Hematopoietic multipotent progenitor cell (in vitro differentiated cells): ENCODE measurements at places on chromosomes 16 and 17.
A peak's percentile ranks its signal among the peaks of the same experiment; 100 is the strongest.

DNA sequence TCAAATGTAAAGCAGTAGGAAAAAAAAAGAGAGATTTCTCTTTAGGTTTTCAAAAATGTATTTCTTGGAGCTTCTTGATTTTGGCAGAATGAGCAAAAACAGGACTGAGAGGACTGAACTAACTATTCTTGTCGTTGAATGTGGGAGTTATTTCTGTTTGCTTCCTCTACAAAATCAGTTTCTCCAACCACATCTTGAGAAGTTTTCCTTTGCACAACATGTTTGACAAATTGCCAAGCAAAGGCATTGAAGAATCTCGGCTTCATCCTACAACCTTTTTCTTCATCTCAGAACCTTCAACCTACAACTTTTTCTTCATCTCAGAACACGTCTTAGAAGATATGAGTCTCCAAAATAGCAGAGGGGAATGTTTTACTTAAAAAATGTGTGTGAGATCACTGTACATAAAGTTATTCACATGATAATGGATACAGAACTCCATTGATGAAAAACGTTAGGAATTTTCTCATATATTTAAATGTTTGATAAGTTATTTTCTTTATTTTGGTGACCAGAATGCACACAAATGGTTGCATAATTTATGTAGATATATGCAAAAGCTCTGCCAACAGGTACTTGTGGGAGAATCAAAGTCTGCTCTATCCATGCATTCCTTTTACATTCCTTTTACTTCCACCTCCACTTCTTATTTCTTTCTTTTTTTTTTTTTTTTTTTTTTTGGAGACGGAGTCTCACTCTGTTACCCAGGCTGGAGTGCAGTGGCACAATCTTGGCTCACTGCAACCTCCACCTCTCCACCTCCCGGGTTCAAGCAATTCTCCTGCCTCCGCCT lies 370.0 kb downstream of the KCNJ2 start:
- no peak for DNase-seq

DNA sequence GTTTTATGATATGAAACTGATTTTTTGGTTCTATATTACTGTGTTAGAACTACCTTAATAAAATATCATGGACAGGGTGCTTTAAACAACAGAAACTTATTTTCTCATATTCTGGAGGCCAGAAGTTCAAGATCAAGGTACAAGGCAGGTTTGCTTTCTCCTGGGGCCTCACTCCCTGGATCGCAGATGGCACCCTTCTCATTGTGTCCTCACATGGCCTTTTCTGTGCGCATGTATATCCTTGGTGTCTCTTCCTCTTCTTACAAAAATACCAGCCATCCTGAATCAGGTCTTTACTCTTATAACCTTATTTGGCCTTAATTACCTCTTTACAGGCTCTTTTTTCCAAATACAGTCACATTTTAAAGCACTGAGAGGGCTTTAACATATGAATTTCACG lies 906.1 kb downstream of the CDH11 start:
- DNase-seq: no peak

GRCh38 chr17:5508810-5509209 lies 22.4 kb downstream of the MIS12 start:
- no peak for DNase-seq

GRCh38 chr16:86215979-86216585 lies 294.2 kb upstream of the FOXF1 start:
- no peak for DNase-seq

DNA sequence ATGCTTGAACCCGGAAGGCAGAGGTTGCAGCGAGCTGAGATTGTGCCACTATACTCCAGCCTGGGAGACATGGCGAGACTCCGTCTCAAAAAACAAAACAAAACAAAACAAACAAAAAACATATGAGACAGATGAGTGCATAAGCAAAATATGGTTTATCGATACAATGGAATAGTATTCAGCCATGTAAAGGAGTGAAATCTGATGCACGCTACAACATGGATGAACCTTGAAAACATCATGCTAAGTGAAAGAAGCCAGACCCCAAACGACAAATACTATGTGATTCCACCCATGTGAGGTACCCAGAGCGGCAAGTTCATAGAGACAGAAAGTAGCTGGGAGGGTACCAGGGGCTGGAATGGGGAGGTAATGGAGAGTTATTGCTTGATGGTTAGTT lies 6.8 kb downstream of the PLCD3 start:
- DNase-seq: no peak

GRCh38 chr16:12099451-12100123 lies 123.1 kb downstream of the SNX29 start:
- DNase-seq: no peak

DNA sequence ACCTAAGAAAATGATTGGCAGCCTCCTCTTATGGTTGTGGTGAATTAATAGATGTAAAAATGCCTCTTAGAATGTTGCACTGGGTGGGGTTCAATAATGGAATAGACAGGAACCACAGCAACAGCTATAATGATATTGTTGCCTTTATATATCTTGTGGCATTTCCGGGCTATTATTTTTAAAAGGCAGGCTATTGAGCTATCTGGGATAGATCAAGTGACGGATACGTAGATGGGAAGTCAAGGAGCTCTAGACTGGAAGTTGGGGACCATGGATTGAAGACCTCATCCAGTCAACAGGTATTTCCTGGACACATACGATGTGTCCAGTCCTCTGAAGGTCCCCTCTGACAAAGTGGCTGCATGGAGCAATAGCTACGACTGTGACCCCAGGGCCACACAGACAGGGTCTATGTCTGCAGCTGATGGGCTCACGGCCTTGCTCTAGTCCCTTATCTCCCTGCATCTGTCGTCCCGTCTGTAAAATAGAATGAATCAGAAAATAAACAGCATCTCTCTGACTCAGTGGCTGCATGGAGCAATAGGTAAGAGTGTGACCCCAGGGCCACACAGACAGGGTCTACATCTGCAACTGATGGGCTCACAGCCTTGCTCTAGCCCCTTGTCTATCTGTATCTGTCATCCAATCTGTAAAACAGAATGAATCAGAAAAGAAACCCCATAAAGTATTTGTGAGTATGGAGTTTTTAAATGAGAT lies 117.7 kb upstream of the FOXF1 start:
- no peak for DNase-seq

- peak; percentile 49 for DNase-seq
These were observed 29.2 kb downstream of the KANSL1 start for GRCh38 chr17:46163929-46164594.

- DNase-seq: no peak
These were observed 29.8 kb upstream of the DNAH17 start for GRCh38 chr17:78607038-78607437.

GRCh38 chr17:18117982-18118975 lies 9.7 kb downstream of the MYO15A start:
- no peak for DNase-seq

- peak; percentile 41 for DNase-seq
These were observed 530 bp downstream of the GSG1L start for GRCh38 chr16:28062847-28063521.

GRCh38 chr16:10001258-10001775 lies 180.9 kb downstream of the GRIN2A start:
- no peak for DNase-seq

GRCh38 chr17:41812381-41813151 lies at the start of gene FKBP10:
Gene FKBP10 (plus strand): TSS chr17:41813004. CDS start chr17:41813035, 31 bp downstream.
- DNase-seq: peak; percentile 14

DNA sequence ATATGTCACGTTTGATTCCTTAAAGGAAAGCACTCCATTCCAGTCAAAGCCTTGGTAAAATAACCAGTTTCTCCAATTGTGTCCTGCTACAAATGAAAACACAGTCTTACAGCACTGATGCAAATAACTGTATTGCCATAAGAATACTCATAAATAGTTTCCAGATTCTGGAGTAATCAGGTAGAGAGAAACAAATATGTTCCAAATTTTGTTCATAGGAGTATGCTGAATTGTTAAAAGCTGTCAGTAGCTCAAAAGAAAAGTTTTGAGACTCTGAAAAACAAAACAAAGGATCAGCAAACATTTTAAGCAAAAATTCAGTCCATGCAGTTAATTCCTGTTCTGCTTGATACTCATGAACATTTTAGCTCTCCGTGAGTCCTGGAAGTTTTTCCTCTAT lies 7.8 kb downstream of the DHRS7B start:
- DNase-seq: no peak

GRCh38 chr16:72072514-72073342 lies 9.7 kb downstream of the HPR start:
- DNase-seq: no peak

GRCh38 chr17:1001640-1002411 lies 4.9 kb downstream of the TIMM22 start:
- no peak for DNase-seq

DNA sequence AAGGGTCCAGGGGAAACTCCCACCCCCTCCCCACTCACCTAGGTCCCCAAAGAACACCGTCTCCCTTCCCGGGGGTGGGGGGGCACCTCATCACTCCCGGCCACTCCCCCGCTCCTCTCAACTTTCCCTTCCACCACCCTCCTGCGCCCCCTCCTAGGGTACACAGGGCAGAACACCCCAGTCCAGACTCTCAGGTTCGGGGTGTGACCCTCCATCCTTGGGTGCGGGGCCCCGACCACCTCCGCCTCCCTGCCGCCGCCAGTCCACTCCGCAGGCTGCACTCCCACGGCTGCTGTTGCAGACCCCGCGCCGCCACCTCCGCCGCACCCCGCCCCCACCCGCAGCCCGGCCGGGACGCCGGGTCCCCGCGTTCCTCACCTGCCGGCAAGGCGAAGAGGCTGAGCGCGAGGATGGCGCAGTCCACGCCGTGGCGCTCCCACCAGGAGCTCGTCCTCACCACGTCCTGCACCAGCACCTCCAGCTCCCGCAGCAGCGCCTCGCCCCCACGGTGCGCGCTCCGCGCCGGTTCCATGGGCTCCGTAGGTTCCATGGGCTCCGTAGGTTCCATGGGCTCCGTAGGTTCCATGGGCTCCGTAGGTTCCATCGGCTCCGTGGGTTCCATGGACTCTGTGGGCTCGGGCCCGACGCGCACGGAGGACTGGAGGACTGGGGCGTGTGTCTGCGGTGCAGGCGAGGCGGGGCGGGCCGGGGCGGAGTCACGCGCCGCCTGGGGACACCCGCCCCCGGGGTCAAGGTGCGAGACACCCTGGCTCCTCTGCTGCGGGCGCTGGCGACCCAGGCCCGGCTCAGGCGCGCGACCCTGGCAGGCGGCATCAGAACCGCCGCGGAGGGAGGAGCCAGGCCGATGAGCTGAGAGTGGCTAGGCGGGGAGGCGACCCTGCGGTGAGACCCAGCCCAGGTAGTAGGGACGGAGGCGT lies at the start of gene FADS6:
FADS6 (minus strand) TSS at position 660 of the 938 bp plus-strand sequence; CDS start at position 622, 38 bp downstream.
- DNase-seq: no peak

DNA sequence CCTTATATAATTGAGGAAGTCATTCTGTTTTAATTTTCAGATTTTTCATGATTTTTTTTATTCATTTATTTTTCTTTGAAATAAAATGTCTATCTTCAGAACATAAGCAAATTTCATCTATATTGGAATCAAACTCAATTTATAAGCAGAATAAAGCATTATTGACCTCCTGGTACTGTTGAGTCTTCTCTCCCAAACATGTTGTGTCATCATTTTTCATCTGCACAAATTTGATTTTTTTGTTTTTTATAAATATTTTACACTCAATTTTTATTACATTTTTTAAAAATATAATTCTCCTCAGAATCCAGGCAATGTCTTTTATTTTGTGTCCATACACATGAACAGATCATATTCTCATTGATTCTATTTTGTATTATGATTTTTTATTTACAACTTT lies 2363.9 kb downstream of the TP53TG3F start:
- DNase-seq: no peak

DNA sequence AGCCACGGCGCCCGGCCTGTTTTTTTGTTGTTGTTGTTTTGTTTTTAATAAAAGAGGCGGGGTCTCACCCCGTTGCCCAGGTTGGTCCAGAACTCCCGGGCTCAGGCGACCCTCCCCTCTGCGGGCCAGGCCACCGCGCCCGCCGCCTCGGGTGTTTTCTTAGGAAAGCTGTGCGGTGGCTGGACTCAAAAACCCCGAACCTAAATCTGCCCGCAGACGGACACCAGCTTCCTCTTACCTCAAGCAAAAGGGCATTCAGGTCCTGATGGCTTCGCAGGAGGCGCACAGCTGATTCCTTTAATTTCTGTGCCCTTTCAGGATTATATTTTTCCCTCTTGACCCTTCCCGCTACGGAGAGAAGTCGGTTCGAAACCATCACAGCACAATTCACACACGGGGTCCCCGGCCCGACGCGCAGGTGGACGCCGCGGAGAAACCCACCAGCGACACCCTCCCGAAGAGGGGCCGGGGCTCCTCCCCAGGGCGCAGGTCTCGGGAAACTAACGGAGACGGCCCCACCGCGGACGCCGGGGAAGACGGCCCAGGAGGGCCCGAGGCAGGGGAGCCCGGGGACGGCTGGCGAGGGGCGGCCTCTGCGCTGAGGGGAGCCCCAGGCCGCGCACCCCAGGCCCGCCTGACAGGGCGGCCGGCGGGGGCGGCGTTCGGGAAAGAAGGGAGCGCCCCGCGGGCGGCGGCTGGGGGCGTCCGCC lies 653 bp downstream of the FANCA start:
- peak; percentile 1 for DNase-seq

GRCh38 chr17:50922107-50922506 lies 56.0 kb upstream of the TOB1 start:
- no peak for DNase-seq

DNA sequence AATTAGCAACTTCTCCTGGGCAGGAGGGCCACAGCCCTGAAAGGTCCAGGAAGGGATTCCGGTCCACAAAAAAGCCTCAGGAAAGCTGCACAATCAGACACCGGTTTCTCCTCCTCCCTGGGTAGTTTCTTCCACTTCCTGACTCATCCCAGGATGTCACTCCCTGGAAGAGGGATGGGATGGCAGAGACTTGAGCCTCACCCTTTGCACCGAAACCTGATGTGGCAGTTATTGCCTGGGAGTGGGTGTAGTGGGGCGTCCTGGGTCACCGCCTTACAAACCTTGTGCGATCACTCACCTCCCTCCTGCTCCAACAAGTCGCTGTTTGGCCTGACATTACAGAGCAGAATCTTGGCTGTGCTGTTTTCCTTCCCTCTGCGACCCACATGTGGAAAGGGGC lies 70.8 kb downstream of the LYRM1 start:
- no peak for DNase-seq

- peak; percentile 86 for DNase-seq
These were observed 4.6 kb upstream of the TAF15 start for GRCh38 chr17:35804658-35805192.

DNA sequence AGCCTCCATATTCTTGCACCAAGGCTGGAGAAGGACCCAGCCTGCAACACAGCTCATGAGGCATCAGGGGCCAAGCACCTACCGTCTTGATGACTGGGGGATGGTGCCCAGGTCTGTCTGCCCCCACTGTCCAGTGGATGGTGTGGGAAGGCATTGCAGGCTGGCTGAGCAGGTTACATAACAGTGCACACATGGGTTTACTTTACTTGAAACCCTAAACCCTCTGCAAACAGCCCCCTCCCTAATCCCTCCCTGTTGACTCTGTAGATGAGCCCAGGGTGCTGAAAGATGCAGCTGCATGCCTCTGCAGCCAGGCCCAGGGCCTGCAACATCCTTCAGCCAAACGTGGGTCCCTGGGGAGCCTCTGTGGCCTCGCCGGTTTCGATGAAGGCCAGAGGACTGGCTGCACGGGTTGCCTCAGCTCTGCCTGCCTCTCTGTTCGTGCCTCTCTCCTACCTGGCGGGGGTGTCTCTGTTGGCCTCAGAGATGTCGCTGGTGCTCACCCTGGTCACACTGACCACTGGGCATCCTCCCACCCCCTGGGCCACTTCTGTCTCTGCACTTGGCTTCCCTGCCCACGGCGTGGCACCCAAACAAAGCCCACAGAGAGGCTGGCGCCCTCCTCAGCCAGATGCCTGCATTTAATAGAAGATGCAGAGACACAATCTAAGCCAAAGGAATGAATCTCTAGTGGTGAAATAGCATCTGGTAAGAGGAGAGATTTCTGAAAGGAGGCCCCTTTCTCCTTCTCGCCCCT lies 95.1 kb downstream of the METRNL start:
- no peak for DNase-seq

- peak; percentile 8 for DNase-seq
These were observed 1.5 kb downstream of the CDK12 start for GRCh38 chr17:39462631-39463375.
